ENCODE measurements at places on chromosomes 12 and 14.

GRCh38 chr14:51680031-51680430 is 28.3 kb downstream of the FRMD6 start:
- H3K4me1 ChIP-seq = peaks cover 52% of the 10 kb centered on the region
- no peaks in the 10 kb centered on the region for H3K27me3 ChIP-seq
- no peaks in the 10 kb centered on the region for H3K36me3 ChIP-seq
- H3K27ac ChIP-seq = peak overlapping the region; percentile 6
- no peak for DNase-seq

- peak overlapping the region; percentile 71 for H3K27ac ChIP-seq
- H3K36me3 ChIP-seq = peaks cover 11% of the 10 kb centered on the region
- no peak for DNase-seq
- H3K4me1 ChIP-seq = peaks cover 48% of the 10 kb centered on the region
- H3K27me3 ChIP-seq = no peaks in the 10 kb centered on the region
- no peak overlapping the region for H3K4me3 ChIP-seq
Observed at GRCh38 chr12:95700316-95700785, 90.2 kb downstream of the NTN4 start.

DNA sequence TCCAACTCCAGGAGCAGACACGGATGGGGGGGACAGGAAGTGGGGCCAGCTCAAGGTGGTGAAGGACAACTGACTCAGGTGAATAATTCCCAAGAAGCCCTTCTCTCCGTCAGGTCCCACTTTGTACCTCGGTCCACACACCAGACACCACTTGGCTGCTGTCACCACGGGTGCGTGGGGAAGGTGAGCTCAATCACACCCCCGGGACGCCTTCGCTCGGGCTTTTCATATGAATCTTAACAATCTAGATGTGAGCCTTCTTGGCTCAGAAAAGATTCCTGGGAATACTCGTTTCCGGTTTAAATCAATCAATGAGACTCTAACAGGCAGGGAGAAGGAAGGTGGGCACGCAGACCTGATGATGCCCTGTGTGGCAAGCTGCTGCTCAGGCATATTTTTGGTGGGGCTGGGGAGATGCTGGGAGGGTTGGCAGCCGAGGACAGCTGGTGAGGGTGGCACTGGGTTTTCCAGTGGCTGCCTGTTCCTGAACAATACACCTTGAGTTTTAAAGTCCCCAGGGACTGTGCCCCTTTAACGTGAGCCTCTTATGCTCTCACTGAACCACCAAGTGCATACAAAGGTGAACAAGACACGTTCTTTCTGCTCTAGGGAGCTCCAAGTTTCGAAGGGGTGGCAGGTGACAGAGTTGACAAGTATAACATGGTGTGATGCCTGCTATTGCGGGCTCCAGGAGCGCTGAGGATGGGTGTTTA is 5.1 kb downstream of the TESC start:
- DNase-seq = no peak
- peak overlapping the region; percentile 82 for H3K27ac ChIP-seq
- H3K36me3 ChIP-seq = no peaks in the 10 kb centered on the region
- peaks cover 86% of the 10 kb centered on the region for H3K4me1 ChIP-seq

DNA sequence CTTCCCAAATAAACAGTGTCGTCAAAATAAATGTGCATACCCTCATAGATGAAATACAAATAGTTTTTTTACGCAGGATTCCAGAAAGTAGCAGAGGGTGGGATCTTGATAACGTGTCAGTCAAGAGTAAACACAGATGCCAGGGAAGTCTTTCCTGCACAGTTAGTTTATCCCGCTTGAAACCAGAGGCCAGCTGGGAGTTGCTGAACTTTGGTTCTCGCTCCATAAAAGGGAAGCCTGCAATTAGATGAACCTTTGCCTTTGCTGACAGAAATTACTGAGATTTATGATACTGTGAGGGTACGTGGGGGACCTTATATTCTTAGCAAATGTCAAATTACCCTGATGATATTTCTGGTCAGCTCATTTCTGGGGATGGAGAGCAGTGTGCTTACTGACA is 18.9 kb downstream of the FAR2 start:
- H3K27me3 ChIP-seq = no peaks in the 10 kb centered on the region
- H3K27ac ChIP-seq = no peak overlapping the region
- peaks cover 27% of the 10 kb centered on the region for H3K4me1 ChIP-seq
- H3K4me3 ChIP-seq = no peak overlapping the region

GRCh38 chr14:48738186-48738925 is 847.8 kb downstream of the RPS29 start:
- no peak overlapping the region for H3K27ac ChIP-seq
- no peaks in the 10 kb centered on the region for H3K27me3 ChIP-seq
- DNase-seq = no peak
- H3K4me3 ChIP-seq = no peak overlapping the region
- H3K36me3 ChIP-seq = no peaks in the 10 kb centered on the region

DNA sequence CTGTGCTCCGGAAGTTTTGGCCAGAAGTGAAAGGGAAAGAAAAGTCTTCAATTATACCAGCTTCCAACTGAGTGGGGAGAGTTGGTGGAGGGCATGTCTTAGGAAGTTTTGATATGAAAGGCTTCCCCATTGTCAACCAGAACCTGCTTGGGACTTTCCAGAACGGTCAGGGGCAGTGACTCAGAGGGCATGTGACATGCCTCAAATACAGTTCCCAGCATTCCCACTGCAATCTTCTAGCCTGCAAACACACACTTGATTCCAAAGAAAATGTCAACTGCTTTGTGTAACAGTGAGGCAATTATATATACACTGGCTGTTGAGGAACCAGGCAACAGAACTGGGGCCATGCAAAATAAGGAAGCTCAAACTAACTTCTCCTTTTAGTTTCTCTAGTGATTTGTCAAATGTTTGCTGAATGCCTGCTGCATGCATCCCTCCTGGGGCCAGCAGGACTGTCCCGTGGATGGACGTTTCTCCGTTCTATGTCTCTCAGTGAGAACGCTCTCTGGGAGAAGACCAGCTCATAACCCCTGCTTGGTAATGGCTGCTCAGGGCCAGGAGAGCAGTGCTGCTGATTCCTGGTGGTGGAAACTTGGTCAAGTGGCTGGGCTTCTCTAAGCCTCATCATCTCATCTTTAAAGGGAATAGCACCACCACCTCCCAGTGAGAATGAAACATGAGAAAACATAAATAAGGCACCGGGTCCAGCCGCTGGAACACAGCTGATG is 18.3 kb downstream of the SLC25A47 start:
- no peak overlapping the region for H3K4me3 ChIP-seq
- peak overlapping the region; percentile 71 for H3K27ac ChIP-seq
- no peaks in the 10 kb centered on the region for H3K27me3 ChIP-seq
- H3K4me1 ChIP-seq = peaks cover 26% of the 10 kb centered on the region
- peaks cover 59% of the 10 kb centered on the region for H3K36me3 ChIP-seq
- DNase-seq = no peak

DNA sequence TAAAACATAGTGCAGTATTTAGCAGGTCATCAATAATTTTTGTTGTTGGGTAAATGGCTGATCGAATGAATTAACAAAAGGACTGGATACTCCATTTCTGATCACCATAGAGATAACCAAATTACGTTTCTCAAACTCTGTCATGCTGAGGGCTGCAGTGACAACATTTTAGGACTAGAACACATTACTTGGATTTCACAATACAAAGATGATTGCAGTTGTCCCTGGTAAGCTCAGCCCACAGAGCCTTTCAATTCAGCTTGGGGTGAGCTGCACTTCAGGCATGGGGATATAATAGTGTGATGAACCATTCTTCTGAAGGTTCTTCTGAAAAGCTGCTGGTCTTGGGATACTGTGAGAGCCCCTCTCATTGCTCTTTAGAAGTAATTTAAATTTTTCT is 74.3 kb downstream of the FAR2 start:
- no peaks in the 10 kb centered on the region for H3K4me1 ChIP-seq
- H3K27me3 ChIP-seq = no peaks in the 10 kb centered on the region
- no peak overlapping the region for H3K4me3 ChIP-seq
- no peak overlapping the region for H3K27ac ChIP-seq
- DNase-seq = no peak

All from left ventricle myocardium inferior (tissue), 1 donor.